ENCODE measurements at places on chromosomes 6 and 20.

DNA sequence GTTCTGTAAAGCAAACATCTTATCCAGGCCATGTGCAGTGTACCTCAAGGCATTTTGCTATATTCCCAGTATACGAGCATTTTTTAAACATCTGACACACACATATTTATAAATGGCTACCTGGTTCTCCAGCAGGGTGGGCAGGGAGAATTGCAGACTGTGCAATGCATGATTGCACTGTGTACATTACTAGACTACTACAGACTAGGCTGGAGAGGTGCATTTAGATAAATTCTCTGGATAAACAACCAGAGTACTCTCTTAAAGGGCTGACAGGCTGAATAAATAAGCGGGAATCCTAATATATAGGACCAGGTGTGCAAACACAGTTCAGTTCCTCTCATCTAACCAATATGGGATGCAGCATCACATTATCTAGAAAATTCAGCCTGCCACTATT is 428.3 kb upstream of the ARID1B start:
- no peak for DNase-seq

DNA sequence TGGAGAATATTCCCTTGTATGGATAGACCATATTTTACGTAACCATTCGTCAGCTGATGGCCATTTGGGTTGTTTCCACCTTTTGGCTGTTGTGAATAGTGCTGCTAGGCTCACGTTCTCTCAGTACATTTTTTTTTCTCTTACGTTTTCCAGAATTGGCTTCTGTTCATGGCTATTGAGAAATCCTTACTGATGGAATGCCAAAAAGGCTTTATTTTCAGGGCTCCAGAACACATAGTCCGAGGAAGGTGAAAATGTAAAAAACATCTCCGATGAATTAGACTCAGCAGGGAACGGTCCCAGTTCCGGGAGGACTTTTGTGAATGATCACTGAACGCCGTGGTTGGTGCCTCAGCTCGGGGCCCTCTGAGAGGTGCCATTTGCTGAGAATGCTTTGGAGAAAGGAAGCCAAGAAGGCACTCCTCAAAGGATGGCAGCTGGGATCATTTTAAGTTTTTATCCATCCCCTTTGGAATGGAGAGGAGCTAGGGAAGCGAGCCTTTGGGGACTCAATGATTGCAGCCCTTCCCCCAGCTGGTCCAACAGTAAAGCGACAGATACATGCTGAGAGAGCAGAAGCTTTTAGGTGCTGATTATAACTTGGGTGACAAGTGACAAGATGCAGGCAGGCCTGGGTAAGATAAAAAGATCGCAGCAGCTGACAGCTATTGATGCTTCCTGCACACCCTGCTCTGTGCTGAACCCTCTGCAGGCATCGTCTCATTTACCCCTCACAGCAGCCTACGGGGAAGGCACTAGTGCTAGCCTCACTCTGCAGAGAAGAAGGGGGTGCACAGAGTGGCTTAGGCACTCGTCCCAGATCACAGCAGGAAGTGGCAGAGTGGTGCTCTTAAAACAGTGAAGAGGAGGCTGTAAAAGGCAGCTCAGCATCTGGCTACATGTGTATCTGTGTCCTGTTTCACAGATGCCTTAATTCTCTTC is 133.4 kb upstream of the KCNG1 start:
- DNase-seq, result no peak

DNA sequence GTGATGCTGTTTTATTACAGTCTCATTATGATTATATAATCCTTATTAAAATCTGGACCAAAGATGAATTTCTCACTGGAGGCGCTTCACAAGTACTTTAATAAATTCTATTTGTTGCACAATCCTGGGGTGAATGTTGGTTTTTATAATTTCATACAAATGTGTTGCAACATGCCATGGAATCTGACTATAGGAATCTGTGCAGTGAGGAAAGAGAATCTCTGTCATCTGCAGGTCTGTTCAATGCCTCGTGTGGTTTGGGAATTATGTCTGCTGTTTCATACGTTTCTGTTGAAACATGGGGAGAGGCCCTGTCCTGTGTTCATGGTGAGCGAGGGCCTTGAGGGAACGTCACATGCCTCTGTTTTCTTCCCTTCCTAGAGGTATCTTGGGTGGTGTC is 277.3 kb downstream of the CDH4 start:
- no peak for DNase-seq

DNA sequence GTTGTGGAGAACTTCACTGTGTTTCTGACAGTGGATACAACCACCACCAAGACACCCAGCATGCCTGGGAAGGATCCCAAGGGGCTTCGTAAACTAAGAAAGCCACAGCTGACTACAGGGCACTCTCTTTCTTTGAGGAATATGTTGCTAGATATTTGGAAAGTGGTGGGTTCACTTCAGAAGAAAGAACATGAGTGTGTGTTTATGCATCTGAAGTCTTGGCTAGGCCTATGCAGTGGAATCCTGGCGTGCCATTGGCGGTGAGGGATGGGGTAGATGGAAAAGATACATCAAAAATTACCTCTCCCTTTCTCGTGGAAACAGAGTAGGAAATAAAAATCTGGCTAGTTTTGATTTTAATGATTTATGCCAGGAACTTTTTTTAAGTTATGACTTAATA is 187.7 kb downstream of the PDE7B start:
- DNase-seq, result no peak

- DNase-seq, result no peak
Measured at GRCh38 chr6:347232-347631, 44.3 kb upstream of the IRF4 start.
